ENCODE measurements at places on chromosomes 3 and 15.

GRCh38 chr3:18766974-18767373, 341.8 kb upstream of the SATB1 start:
- DNase-seq, result no peak

DNA sequence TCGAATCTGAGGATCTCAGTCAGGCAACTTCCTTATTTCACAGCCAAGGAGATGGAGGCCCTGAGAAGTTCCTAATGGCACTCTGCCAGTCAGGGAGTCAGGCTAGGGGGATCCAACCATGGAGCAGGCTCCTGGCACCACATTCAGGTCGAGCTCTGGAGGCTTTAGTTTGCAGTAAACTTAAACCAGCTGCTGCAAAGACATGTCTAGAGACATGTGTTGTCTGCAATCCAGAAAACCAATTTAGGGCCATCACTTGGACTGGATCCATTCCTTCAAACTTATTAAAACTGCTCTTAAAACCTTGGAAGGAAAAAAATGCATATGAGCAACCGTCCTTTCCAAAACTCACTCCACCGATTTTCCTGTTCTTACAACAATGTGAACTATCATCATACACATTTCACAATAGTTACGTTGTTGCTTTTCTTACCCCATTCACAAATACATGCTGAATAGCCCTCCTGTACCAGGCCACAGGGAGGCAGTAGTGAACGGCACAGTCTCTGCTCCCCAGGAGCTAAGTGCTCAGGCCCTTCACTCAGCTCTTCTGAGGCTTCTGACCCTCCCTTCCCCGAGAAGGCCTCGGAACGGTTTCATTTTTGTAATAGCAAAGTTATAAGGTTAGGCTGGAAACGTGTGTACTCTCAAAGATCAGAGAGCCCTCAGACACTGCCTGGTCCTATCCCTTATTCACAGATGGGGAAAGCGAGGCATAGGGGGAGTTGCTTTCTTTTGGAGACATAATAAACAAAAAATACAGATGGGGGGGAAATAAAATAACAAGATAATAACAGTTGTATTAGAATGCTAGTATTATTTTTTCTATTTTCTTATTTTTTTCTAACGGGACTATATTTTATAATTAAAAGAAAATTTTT, 20.1 kb downstream of the RFT1 start:
- DNase-seq, result no peak

GRCh38 chr3:71133865-71134264, 449.7 kb downstream of the FOXP1 start:
- DNase-seq, result no peak

DNA sequence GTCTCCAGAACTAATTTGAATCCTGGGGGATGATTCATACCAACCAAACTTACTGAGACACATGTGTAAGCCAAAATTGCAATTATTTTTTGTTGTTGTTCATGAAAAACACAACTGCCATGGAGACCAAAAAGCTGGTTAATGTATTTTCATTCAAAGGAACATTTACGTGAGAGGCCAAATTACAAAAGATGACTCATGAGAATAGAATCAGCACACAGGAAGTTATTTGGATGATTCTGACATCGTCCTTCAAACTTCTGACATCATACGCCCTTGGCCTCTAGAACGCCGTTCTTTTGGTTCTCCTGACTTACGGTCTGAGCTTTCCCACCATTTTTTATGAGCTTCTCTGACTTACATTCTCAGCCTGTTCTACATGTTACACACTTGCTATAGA, 3.0 kb upstream of the ZNF280D start:
- DNase-seq, result no peak

- no peak for DNase-seq
These were observed 65.4 kb downstream of the ABI3BP start for GRCh38 chr3:100927775-100928174.

DNA sequence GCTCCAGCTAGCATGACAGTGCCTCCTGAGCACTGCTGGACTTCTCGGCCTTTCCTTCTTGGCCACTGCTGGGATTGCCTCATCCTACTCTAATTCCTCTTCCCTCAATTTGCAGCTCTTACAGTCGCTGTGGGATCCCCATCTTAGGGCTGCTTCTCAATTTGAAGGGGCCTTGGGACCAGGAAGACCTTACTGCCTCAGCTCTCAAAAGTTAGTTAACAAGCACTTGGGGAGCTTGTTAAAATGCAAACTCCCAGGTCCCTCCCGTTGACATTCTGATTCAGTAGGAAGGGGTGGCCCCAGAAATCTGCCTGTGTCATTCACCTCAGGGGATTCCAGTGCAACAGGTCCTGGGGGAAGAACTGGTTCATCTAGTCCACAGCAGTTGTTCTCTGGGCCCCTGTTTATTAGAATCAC, 14.8 kb downstream of the BDH1 start:
- no peak for DNase-seq

DNA sequence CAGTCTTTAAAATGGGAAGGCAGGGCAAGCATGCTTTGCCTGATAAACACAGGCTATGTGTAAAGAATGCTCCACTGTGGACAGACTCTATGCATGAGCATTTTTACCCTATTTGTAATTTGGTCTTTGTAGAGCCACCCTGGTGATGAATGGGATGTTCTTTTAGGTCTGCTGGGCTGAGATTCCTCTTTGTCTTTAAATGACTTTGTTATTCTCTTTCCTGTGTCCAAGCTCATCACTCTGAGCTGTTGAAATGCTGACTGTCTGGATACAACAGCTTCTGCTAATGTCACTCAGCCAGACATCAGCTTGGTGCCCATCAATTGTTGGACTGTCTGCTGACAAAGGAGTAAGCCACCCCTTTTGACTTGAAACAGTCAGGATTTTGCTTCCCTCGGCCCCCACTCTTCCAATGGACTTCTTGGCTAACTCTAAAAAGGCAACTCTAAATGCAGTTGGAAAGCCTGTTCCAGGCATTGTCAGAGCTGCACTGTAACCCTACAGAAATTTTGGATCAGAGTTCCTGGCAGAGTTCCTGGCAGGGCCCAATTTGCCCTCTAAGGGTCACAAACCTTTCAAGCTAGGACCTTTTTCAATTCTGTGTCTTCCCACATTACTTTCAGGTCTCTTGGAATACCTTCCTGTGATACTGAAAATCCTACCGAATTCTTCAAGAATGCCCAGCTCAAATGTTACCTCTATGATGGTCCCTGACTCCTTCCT, 40.5 kb upstream of the EIF1B start:
- DNase-seq, result no peak

DNA sequence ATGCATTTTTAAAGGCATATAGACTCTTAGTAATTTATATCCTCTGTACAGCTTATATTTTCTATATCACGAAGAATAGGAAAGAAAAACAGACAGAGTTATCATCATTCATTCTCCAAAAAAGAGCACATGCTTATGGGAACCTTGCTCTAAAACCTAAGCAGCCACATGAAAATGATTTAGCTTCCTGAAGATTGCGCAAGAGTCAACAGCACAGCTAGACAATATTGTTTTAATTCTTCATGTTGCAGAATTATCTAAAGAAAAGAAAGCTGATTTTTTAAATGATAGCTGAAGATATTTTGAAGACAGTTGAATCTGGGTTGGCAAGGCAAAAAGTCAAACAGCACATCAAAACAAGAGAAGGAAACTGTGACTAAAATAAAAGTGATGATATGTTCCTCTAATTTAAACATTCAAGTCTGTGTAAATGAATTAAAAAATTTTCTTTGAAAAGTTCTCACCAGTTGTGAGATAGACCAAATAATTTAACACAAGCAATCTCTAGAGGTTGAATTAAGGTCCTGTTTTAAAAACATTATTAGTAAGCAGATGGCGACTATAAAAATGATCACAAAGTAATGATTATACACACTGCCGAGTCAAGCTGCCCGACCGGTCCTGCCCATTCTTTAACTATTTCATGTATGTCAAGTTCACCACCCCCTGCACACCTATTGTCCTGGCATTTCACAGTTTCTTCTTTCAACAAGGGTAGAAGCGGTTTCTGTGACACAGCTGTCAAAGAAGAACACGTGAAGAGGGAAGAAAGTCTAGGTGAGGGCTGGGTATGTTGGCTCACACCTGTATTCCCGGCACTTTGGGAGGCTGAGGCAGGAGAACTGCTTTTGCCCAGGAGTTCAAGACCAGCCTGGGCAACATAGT, 74.2 kb upstream of the BHLHE40 start:
- no peak for DNase-seq

DNA sequence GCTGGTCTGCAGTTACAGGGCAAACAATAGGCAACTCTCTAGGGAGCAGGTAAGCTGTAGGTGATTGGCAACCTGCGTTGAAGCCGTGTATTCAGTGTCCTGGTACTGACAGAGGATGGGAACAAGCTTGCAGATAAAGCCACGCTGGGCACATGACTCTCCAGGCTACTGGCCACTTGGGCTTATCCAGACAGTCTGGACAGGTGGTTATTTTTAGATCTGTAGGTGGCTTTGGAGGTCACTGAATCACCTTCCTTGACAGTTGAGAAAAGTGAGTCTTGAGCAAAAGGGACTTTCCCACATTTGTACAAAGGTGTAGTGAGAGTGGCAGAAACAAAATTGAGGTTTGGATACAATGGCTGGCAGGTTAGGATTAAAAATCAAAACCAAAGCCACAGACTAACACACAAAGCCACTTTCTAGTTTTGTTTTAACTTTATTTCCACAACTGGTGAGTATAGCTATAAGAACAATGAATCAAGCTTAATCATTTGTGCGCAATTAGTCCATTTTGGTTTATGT, 22.3 kb upstream of the IL1RAP start:
- DNase-seq, result no peak

DNA sequence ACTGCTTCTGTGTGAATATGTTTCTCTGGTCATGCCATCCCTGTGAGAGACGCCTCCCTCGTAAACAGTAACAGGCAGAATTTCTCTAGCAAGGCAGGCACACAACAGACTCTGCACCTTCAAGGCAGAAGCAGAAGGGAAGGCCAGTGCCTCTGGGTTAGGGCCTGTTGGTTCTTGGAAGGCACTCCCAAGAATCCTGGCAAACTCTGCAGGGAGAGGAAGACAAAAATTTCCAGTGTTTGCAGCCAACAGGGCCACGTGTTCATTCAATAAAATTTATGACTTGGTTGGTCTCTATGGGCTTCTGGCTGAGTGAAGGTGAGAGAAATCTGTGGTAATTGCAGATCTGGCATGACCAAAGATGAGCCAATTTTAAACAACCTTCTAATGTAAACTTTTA, 39.3 kb downstream of the NFKBIZ start:
- no peak for DNase-seq

GRCh38 chr15:52491472-52491871, 37.2 kb downstream of the MYO5A start:
- DNase-seq, result no peak

DNA sequence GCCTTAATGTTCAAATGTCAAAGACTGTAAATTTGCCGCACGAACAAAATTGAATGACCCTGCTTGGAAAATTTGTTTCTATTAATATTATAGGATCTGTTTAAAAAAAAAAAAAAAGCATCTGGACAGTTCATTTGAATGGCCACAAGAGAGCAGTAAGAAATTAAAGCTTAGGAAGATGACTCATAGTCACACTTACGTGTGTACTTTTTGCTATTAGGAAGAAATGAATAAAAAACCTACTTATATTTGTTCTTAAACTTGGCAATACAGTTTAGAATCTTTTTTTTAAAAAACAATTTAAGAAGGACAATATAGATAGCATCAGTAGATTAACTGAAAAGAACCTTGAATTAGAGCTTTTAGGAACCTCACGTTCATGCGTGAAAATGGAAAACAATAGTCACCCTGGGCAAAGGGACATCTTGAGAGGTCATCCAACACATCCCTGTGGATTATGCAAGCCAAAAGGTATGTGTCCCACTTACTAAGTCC, 621.8 kb downstream of the MECOM start:
- DNase-seq, result no peak

DNA sequence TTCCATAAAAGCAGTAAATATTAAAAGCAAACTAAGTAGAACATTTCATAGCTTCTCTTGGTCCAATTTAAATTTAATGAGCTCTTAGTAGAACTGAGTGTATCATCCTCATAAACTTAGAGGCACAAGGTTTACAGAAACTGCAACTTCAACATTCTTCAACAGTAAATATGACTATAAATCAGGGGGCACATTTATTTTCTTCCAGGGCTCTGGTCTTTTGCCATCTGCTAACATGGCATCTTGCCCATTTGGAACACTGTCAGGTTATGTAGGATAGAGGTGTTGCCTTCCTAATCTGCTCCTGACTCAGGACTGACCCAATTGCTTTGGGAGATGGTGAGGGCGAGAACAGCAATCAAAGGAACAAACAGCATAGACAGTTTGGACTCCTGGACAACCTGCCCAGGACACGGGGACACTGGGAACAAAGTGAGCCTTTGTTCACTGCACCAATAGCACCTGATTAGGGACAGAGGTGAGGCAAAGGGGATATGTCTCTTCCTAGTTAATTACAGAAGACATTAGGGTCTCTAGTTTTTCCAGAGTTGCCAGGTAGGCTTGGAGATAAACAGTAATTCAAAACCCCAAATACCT, 610.2 kb upstream of the ROBO2 start:
- no peak for DNase-seq

GRCh38 chr15:76340803-76341365, 4.3 kb downstream of the ISL2 start:
- DNase-seq, result no peak

DNA sequence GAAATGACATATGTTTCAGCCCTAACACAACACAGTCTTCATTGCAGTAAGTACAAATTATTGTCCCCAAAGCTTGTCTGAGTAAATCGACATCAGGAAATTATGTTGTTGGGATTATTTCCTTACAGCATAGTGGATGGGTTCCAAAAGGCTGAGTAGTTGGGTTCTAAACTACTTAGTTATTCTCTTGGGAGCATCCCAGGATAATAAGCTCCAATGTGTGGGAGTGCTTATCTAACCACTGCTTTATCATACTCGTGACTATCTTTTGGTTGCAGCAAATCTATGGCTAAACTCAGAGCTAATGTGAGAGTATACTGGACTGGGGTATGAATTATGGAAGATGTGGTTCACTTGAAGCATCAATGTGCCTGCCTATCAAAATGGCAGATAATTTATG, 128.5 kb downstream of the RBMS3 start:
- DNase-seq, result no peak

DNA sequence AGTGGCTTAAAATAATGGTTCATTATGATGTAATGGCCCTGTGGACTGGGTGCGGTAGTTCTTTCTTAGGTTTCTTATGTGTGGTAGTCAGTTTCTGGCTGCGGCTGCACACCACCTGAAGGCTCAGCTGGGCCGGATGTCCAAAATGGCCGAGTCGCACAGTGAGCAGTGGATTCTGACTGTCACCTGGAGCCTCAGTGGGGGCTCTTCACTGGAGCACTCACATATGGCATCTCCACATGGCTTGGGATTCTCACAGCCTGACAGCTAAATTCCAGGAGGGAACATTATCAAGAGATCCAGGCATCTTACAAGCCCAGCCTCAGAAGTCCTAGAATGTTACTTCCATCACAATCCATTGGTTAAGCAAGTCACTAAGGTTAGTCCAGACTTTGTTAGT, 26.8 kb upstream of the ALDH1L1 start:
- DNase-seq, result no peak

- DNase-seq, result no peak
These were observed 90.2 kb downstream of the LINGO1 start for GRCh38 chr15:77542491-77543001.

GRCh38 chr15:68618394-68618793, 39.6 kb downstream of the CORO2B start:
- no peak for DNase-seq

All from stimulated activated CD8-positive, alpha-beta memory T cell treated with anti-CD3 and anti-CD28 coated beads, Interleukin-4, amount 100 ng/mL, for 1 hour (primary cell).